ENCODE measurements at places on chromosomes 11 and 22.

DNA sequence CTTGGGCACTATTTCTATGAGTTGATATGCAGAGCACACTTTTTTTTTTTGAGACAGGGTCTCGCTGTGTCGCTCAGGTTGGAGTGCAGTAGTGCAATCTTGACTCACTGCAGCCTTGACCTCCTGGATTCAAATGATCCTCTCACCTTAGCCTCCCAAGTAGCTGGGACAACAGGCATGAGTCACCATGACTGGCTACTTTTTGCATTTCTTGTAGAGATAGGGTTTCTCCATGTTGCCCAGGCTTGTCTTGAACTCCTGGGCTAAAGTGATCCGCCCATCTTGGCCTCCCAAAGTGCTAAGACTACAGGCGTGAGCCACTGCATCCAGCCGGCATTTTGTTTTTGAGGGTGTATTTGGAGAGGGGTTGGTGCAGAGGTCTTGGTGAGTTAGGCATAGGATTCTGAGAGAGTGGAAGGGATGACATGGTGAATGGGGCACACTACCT, 29.9 kb upstream of the MTCH2 start:
- DNase-seq, result no peak

DNA sequence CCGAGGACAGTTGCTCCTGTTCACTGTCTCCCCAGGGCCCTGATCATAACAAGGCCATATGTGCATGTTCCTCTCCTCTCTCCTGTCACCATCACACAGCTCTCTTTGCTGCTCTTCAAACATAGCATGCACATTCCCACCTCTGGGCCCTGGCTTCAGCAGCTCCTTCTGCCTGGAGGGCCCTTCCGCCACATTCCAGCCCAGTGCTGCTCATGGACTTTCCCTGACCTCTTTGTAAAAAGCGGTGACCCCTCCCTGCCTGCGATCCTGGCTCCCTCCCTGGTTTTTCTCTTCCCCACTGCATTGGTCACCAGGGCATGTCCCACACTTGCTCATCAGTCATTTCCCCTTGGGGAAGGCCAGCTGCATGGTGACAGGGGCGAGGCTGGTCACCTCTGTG, 98.2 kb downstream of the MYO18B start:
- no peak for DNase-seq

- no peak for DNase-seq
Observed at GRCh38 chr22:48015701-48016100, 1253.3 kb downstream of the TBC1D22A start.

- DNase-seq, result no peak
Observed at GRCh38 chr11:126660761-126661425, 305.4 kb downstream of the ST3GAL4 start.

DNA sequence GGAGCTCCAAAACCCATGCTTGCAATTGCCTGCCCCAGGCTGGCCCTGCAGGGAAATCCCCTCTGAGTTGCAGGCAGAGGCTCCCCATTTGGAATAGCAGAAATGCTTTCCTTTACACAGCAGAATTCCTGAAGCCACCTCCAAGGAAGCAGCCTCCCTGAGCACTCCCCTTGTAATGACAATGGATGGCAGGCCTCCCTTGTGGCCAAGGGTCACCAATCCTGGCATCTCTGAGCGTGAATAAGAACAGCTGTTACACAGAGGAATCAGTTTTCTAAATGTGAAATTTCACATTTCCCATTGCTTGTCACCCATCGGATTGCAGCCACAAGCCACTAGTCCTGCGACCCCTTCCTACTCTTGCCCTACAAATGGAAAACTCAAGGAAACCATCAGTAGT, 107.6 kb downstream of the GALNT18 start:
- DNase-seq, result no peak

GRCh38 chr22:49322231-49322630, 505.4 kb downstream of the BRD1 start:
- no peak for DNase-seq

GRCh38 chr22:46147471-46148267, 2.7 kb upstream of the PPARA start:
- no peak for DNase-seq

GRCh38 chr11:111557425-111558111, 17.0 kb downstream of the LAYN start:
- no peak for DNase-seq

DNA sequence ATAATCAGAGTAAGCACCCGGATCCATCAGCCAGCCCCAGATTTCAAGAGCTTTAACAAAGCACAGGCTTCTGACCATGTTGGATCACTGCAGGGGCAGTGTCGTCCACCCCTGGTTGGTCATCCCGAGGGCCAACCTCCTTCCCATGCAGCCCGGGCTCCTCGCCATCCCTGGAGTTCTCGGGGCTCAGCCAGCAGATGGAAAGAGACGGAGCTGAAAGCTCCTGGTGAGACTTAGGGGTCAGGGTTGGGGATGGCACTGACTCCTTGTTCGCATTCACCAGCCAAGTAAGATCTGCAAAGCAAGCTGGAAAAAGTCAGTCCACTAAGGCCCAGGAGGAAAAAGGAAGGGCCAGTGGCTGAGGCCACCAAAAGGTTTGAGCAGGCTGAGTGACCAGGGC, 888.9 kb downstream of the BRD1 start:
- DNase-seq, result no peak

DNA sequence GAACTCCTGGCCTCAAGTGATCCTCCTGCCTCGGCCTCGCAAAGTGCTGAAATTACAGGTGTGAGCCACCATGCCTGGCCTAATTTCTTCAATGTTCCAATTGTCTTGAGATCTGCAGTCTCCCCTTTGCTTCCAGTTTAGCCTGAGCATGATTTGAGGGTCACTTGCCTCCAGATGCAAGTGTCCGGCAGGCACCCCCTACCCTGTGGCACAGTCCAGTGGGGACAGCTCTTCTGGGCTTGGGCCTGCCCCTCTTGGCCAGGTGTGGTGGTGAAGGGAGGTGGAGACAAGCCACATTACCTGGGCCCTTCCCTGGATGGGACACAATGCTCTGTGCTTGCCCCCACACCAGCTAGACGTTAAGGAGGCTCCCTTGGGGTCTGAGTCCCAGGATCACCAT, 21.3 kb upstream of the CACNG2 start:
- no peak for DNase-seq

DNA sequence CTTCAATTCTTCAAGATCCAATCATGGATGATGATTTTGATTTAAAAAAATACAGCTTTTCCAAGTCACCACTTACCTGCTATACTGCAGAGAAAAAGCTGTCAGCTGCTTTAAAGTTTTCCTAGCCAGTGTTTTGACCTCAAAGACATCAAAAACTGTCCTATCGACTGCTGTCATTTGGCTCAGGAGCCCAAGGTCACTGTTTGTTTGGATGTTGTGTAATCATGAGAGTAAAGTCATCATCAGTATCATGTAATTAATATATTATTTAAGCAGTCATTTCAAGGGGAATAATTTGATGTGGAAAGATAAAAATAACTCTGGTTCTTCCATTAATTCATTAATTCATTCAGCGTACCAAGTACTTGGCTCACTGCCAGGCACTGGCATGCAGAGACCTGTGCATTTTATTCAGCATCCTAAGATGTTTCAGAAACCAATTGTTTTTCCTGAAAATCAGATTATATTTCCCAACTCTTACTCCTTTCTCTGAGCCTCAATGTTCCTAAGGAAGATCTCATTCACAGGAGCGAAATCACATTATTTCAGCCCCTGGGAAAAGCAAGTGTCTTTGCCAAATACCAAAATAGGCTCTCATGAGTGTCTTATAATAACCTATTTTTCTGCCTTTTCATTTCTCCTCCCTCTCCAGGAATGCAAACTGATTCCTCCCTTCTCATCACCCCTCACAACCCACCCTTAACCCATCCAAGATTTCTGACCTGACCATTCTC, 59.9 kb downstream of the SLC1A2 start:
- DNase-seq, result no peak

- no peak for DNase-seq
Observed at GRCh38 chr11:60343094-60343704, 16.1 kb downstream of the MS4A6E start.

- DNase-seq, result no peak
Observed at GRCh38 chr22:31278626-31279326, 13.5 kb downstream of the PIK3IP1 start.

- DNase-seq, result no peak
Observed at GRCh38 chr11:123227763-123228495, 32.9 kb upstream of the CLMP start.

DNA sequence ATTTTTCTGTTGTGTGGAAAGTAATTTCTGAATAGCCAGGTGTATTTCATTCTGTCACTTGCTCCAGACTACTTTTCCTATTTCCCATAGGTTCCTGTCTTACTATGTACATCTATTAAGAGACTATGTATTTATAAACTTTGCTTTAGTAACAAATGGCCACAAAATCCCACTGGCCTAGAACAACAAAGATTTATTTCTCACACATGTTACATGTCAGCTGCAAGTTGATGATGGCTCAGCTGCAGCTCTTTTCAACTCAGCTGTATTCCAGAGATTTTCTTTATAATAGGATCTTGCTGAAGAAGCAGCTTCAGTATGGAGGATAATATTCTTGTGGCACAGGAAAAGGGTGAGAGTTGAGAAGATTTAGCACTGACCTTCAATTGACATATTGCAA, 539.6 kb upstream of the LRRC4C start:
- no peak for DNase-seq

GRCh38 chr11:32939046-32939445, 46.4 kb downstream of the QSER1 start:
- DNase-seq, result peak; percentile 29

DNA sequence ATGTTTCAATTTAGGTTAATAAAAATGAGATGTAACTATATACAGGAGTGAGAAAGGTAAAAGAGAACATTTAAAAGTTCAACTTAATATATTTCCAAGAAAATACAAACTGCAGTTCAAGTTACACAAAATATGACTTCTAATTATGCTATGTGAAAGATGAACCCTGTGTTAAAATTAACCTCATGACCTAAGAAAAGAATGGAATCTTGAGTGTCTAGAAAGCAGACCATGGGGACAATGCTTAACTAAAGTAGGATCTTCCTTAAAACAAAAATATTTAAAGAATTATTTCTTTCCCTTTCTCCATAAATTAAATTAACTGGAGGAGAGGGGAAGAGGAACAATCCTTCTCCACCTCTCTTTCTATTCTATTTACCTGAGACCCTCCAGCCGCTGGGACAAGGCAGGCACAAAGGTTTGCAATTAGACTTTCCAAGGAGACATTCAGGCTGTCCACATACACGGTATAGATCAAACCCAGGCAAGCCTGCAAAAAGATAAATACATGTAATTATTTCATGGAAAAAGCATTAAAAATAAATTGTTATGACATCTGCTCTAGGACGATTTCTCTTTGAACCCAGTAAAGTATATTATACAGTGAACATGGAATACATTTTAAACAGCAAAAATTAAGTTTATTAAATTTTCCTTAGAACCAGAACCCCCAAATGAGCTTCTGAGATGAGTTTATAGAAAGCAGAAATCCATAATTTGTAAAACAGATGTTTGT, 264.5 kb downstream of the SBF2 start:
- no peak for DNase-seq

GRCh38 chr11:126978911-126979310, 21.7 kb downstream of the KIRREL3 start:
- DNase-seq, result no peak

DNA sequence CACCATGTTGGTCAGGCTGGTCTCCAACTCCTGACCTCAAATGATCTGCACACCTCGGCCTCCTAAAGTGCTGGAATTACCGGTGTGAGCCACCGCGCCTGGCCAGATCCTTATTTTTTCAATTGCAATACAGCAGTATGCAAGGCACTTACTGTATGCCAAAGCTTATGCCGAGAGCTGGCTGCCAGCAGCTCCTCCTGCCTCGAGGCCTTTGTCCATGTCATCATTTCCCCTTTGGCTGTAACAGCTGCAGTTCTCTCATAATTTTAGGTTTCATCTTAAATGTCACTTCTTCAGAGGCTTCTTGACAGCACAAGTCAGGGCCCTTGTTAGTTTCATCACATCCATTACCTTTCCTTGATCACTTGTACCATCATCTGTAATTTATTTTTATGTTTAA, 1.5 kb upstream of the SREBF2 start:
- peak; percentile 37 for DNase-seq

GRCh38 chr11:87265132-87265531, 227.4 kb downstream of the TMEM135 start:
- no peak for DNase-seq

DNA sequence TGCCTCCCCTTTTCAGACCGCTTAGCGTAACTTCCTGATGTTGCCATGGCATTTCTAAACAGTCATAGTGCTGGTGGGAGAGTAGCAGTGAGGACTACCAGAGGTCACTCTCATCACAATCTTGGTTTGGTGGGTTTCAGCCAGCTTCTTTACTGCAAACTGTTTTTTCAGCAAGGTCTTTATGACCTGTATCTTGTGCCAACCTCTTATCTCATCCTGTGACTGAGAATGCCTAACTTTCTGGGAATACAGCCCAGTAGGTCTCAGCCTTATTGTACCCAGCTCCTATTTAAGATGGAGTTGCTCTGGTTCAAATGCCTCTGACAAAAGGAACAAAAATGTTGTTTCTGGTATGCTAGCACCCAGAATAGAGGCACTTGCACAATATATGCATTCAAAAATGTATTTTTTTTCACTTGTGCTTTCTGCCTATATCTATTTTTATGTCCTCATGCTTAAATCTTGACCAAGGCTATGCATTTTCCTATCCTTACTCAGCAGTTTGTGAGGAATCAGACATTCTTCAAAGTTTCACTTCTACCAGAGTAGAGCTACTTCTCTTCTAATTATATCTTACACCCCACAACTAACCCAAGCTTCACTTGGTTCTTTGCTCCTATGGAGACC, 16.1 kb upstream of the OR51M1 start:
- DNase-seq, result no peak

- peak; percentile 42 for DNase-seq
Observed at GRCh38 chr22:42074132-42074811, at the start of gene PHETA2. Gene PHETA2, plus strand, starts transcription at chr22:42074248. Its CDS starts 3,046 bp downstream, at chr22:42077294.

- peak; percentile 60 for DNase-seq
Observed at GRCh38 chr11:72446929-72447769, 12.8 kb upstream of the CLPB start.

DNA sequence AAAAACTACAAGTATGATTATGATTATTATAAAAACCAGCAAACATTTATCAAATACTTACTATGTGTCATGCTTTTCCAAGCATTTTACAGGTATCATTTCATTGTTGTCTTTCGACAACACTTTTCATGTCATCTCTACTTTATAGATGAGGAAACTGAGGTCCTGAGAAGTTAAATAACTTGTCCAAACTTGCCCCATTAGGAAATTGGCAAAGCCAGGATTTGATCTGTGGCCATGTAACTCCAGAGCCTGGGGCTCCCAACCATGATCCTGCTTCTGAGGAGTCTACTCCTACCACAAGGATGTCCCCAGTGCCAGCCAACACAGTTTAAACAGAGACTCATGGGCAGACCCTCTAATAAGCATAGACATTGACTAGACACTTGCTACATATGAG, 15.2 kb downstream of the EHF start:
- DNase-seq, result no peak
